ENCODE measurements at places on chromosomes 4 and X.

DNA sequence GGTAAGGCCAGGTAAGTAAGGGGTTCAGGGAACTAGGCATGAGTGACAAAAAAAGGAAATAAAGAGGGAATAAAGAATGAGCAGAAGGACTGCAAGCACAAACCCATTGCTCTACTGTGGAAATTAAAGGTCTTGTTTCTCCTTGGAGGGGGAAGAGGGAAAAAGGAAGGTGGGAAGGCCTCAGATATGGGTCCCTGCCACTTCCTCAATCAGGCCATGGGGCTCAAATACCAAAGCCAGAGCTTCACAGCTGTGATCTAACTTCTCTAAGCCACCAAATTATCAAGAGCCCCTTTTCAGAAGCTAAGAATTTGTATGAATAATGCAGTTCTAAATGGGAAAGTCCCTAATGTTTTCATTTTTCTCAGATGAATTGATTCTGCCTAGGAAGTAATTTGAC is 4.7 kb downstream of the USP51 start:
- DNase-seq, result no peak

- no peak for DNase-seq
These were observed 27.6 kb upstream of the FGFR3 start for GRCh38 chr4:1765409-1766072.

DNA sequence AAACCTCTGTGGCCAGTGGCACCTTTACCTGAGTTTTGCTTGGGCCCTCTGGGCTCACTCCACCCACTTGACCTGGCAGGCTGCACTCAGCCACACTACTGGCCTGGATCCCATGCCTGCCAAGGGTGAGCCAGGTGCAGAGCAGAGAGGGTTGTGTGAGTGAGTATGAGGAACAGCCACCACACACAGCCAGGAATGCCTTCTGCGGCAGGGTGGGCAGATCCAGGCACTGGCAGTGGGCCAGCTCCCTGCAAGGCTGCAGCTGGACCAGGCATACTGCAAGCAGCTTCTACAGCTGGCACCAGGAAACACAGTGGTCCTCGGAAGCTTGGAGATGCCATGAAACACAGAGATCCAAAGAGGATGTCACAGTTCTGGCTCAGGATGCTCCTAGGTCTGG is 570.1 kb upstream of the ACTRT1 start:
- no peak for DNase-seq

DNA sequence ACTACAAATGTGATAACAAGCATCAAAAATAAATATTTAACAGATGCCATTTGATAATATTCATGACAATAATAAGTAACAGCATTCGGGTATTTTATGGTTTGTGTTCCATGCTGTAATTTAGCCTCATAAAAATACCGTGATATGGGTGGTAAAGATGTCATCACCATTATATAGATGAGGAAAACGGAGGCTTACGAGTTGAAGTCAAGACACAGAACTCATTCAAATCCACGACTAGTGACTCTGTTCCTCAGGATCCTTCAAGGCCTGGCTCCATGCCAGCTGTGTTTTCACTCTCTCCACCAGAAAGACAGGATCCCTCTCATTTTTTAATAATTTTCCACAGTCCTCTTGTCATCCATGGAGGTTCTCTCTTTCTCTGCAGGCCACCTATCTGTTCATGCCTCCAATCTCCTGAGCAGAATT is 94.5 kb downstream of the APBB2 start:
- no peak for DNase-seq

DNA sequence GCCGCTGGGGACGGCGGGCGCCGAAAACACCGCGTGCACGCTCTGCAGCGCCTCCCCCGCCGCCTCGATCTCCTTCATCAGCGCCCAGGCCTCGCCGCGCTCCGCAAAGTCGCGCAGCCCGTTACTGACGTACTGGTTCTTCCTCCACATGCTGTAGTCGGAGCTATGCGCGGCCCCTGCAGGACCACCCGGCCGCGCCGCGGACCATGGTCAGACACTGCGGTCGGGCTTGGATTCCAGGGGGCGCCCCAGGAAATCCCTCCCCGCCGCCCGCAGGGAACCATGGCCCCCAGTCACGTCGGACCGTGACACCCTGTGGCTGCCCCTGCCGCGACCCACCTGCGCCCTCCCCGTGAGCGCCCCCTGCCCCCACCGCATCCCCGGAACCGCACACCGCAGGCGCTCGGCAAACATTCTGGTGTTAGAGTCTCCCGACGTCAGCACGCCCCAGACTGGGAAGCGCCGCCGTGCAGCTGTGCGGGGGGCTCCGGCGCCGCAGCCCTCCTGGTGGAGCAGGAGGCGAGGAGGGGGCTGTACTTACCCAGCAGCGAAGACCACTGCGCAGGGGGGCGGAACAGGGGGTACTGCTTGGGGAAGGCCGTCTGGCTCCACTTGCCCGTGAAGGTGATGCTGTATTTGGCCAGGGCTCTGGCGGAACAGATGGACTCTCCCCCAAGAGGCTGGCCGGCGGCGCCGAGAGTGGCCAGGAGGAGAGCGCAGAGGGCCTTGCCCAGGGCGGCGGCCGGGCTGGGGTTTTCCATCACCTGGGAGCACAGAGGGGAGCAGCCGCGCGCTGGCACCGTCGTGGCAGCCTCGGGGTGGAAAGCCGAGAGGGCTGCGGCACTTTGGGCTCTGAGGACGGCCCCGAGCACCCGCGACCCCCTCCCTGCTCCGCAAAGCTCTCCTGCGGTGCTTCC is 814 bp downstream of the SPON2 start:
- no peak for DNase-seq

- DNase-seq, result no peak
These were observed 127.9 kb upstream of the ENPP6 start for GRCh38 chr4:184345573-184345922.

DNA sequence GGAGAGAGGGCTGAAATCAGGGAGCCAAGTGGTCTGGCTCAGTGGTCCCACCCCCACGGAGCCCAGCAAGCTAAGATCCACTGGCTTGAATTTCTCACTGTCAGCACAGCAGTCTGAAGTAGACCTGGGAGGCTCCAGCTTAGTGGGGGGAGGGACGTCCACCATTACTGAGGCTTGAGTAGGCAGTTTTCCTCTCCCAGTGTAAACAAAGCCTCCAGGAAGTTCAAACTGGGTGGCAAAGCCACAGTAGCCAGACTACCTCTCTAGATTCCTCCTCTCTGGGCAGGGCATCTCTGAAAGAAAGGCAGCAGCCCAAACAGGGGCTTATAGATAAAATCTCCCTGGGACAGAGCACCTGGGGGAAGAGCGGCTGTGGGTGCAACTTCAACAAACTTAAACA is 88.1 kb downstream of the NPFFR2 start:
- DNase-seq, result no peak

DNA sequence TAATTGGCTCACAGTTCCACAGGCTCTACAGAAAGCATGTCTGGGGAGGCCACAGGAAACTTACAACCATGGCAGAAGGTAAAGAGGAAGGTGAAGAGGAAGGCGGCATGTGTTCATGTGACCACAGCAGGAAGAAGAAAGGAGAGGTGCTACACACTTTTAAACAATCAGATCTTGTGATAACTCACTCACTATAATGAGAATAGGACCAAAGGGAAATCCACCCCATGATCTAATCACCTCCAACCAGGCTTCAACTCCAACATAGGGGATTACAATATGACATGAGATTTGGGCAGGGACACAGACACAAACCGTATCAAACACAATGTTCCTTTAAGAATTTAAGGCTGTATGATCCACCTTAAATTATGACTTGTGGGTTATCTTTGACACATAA is 10.5 kb upstream of the PGM2 start:
- DNase-seq, result no peak

- no peak for DNase-seq
These were observed 111.1 kb downstream of the RTL3 start for GRCh38 chrX:78548012-78548411.

- no peak for DNase-seq
These were observed 328.0 kb upstream of the TECRL start for GRCh38 chr4:64737026-64737853.

GRCh38 chr4:106032851-106033286 is 137.6 kb downstream of the NPNT start:
- no peak for DNase-seq

DNA sequence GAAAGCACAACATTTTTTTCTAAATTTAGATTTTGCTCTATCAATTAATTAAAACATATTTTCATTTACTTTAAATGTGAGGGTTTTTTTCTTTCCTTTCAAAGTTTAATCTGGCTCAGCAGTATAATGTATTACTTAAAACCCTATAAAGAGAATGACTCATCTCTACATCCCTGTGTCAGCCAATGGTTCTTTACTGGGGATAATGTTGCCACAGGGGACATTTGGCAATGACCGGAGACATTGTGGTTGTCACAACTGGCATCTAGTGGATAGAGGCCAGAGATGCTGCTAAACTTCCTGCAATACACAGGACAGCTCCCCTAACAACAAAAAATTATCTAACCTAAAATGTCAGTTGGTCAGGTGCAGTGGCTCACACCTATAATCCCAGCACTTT is 53.8 kb downstream of the SYNPO2 start:
- no peak for DNase-seq

DNA sequence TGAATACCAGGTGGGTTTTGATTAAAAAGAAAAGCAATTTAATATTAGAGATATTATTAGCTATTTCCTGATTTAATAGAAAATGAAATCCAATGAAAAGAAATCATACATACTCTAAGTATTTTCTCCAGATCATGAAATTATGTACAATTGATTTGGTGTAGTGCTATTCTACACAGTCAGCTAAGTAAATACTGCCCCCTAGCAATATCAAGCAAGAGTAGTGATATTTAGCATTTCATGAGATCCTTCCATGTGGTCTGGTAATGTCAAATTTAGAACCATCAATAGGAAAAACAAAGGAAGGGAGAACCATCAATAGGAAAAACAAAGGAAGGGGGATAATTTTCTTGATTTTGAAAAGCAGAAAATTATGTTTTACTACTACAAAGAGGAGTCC is 114.6 kb downstream of the TBCK start:
- no peak for DNase-seq

- no peak for DNase-seq
These were observed 15.0 kb downstream of the ABLIM2 start for GRCh38 chr4:8143392-8144140.

- no peak for DNase-seq
These were observed 81.4 kb upstream of the IGFBP7 start for GRCh38 chr4:57191523-57192034.

GRCh38 chr4:24210332-24210902 is 320.6 kb upstream of the PPARGC1A start:
- no peak for DNase-seq

Measured in NCI-H187 treated with DMSO at 0.1 percent for 48 hours (cell line).